Tibial nerve (tissue), 4 donors: ENCODE measurements at places on chromosomes 7 and 10. TPM values are rescaled to one million over a fixed set of nuclear protein-coding genes. Genes with fewer than 3 reads are reported as not detected.

DNA sequence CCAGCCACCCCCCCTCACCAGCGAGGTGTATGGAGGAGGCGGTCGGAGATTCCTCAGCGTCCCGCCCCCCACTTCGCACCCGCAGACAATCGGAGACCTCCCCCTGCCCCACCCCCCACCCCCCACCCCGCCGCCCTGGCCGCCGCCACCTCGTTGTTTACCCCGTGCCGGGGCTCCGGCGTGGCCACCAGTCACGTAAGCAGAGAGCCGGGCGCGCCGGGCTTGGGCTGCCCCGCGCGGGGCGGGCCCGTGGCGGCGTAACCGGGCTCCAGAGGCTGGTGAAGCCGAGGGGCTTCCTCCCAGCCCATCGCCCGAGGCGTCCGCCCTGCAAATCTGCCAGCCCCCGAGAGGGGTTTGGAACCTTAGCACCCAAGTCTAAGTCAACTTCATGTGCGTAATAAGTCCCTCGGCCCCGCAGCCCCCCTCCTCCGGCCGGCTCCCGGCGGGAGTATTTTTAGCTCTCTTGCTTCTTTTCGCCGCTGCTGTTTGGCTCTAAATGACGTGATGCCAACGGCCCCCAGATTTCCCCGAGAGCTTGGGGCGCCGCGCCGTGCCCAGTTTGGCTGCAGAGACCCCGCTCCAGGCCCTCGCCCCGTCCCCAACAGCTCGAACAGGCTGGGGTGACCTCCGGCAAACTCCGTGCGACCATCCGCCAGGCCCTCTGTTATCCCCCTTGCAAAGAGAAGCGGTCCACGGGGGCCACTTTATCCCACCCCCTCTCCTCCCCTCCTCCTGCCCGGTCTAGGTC is 2.7 kb downstream of the MXI1 start:
- DNase-seq: peak; percentile 51
- no peaks in the 10 kb centered on the region for H3K4me1 ChIP-seq
- H3K27ac ChIP-seq: peak overlapping the region; percentile 100
- no peaks in the 10 kb centered on the region for H3K27me3 ChIP-seq
- no peaks in the 10 kb centered on the region for H3K36me3 ChIP-seq

SPDYE6 gene
- not detected for total RNA-seq

GRCh38 chr7:117587931-117588330 is 108.1 kb downstream of the CFTR start:
- no peaks in the 10 kb centered on the region for H3K36me3 ChIP-seq
- no peak for DNase-seq
- H3K27me3 ChIP-seq: no peaks in the 10 kb centered on the region
- no peak overlapping the region for H3K27ac ChIP-seq
- no peaks in the 10 kb centered on the region for H3K4me1 ChIP-seq

DNA sequence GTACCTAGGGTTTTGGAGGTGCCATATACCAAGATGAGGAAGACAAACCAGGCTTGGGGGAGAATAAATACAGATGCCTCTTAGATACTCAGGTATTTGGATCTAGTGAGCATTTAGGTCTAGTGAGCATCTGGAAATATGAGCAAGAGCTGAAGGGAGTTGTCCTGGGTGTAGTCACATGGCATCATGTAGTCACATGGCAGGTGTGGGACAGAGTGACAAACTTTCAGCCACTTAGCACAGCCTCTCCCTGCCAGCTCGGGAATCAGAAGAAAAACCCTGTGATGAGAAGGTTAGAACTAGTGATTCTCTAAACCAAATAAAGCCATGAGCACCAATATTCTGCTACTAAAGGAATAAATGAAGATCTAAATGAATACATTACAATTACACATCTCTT is 24.3 kb downstream of the RGR start:
- H3K36me3 ChIP-seq: no peaks in the 10 kb centered on the region
- peaks cover 2% of the 10 kb centered on the region for H3K27me3 ChIP-seq
- H3K27ac ChIP-seq: no peak overlapping the region
- DNase-seq: no peak

GRCh38 chr10:118698421-118698820 is 56.3 kb downstream of the CACUL1 start:
- no peak overlapping the region for H3K4me3 ChIP-seq
- peaks cover 28% of the 10 kb centered on the region for H3K36me3 ChIP-seq
- no peaks in the 10 kb centered on the region for H3K27me3 ChIP-seq
- H3K4me1 ChIP-seq: no peaks in the 10 kb centered on the region
- no peak overlapping the region for H3K27ac ChIP-seq

DNA sequence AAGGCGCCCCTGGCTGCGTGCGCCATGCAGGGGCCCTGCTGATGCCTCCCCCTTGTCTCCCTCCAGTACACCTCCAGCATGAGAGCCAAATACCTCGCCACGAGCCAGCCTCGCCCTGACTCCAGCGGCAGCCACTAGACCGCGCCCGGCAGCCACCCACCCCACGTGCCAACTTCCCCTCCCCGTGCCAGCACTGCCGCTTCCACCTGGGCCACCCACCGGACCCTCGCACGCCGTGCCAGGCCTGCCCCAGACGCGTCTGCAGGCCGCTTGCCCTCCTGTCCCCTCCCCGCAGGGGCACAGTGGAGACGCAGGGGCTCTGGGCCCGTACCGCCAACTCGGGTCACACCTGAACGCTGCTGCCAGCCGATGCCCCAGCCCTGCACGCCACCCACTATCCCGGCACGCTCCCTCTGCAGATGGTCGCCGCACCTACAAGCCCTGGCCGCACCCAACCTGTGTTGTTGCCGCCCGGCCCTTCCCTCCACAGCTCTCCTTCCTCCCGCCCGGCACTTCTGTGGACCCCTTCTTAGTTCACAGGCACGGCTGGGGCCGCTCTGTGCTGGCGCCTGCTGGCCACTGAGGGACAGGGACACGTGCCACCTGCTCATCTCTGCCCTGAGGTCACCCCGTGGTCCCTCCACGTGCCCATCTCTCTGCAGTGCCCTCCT is 26.3 kb upstream of the AMZ1 start:
- DNase-seq: no peak
- H3K27ac ChIP-seq: no peak overlapping the region

- H3K36me3 ChIP-seq: no peaks in the 10 kb centered on the region
- no peak overlapping the region for H3K27ac ChIP-seq
- no peaks in the 10 kb centered on the region for H3K4me1 ChIP-seq
- H3K4me3 ChIP-seq: no peak overlapping the region
- DNase-seq: no peak
Measured at GRCh38 chr7:2099048-2099957, 133.4 kb downstream of the MAD1L1 start.

- no peaks in the 10 kb centered on the region for H3K36me3 ChIP-seq
- H3K4me3 ChIP-seq: no peak overlapping the region
- DNase-seq: no peak
- peak overlapping the region; percentile 66 for H3K27ac ChIP-seq
Measured at GRCh38 chr7:134766779-134767519, 12.5 kb upstream of the CALD1 start.

DNA sequence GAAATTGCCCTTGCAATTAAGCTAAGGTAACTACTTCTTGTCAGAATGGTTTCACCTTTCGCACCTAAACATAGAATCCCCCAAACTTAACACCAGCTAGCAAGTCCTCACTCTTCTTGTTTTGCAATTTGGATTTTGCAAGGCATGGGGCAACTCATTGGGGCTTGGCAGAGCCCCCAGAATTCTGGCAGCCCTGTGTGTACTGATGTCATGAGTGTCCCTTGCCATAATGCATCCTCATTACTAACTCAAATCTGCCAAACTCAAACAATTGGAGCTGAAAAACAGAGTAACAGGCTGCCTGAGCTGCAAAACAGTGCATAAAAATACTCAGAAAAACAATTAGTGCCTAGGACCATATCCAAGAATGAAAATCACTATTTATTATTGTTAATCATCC is 7.9 kb upstream of the XPNPEP1 start:
- peak overlapping the region; percentile 21 for H3K27ac ChIP-seq
- H3K4me3 ChIP-seq: no peak overlapping the region
- H3K4me1 ChIP-seq: peaks cover 28% of the 10 kb centered on the region
- no peaks in the 10 kb centered on the region for H3K27me3 ChIP-seq
- peak; percentile 33 for DNase-seq

RELN gene
- 80.4 TPM for total RNA-seq

- peaks cover 5% of the 10 kb centered on the region for H3K4me1 ChIP-seq
- no peak overlapping the region for H3K27ac ChIP-seq
- no peaks in the 10 kb centered on the region for H3K36me3 ChIP-seq
- no peaks in the 10 kb centered on the region for H3K27me3 ChIP-seq
Measured at GRCh38 chr7:100860702-100861615, 6.2 kb upstream of the TRIP6 start.

DNA sequence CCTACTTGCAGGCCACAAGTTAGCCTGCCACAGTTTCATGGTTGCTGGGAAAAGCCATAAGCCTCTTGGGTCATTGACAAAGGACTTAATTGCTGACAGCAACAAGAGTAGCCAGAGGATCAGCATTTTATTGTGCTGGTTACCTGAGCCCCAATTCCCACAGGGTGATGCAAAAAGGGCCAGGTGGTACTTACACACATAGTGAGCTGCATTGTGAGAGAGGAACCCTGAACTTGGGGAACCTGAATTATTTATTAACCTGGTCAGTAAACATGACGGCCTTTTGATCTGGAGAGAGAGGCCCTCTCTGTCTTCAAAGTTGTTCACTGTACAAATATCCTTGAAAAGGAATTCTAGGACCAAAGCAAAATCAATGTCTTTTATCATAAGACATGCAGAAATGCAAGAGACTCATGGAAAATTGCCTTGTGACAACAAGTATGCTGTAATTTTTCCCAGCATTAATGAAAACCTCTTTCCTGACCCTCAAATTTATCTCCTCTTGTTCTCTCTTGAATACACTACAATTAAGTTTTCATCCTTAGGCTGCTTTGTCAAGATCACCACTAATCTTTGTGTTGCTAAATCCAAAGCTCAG is 102.9 kb upstream of the PHYHIPL start:
- H3K27ac ChIP-seq: no peak overlapping the region
- DNase-seq: no peak
- no peaks in the 10 kb centered on the region for H3K27me3 ChIP-seq
- H3K36me3 ChIP-seq: no peaks in the 10 kb centered on the region

DNA sequence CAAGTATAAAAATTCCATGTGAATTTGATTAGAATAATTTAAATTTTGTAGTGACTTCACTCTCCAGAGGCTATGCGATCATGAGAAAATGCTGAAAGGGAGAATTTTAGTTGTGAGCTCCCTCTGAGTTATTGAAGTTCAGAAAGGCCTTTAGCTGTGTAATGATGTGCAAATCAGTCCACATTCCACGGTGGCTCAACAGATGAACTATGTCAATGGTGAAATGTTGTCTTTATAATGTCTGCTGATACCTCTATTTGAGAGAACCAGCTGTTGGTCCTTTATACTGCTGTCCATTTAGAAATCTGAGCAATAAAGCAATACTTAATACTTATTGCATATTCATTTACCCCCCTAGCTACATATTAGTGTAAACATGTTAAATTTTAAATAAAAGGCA is 7.1 kb upstream of the ITGB8 start:
- H3K27me3 ChIP-seq: no peaks in the 10 kb centered on the region
- no peaks in the 10 kb centered on the region for H3K4me1 ChIP-seq
- H3K36me3 ChIP-seq: no peaks in the 10 kb centered on the region

LRGUK gene
- 2.1 TPM for total RNA-seq

GRCh38 chr10:81136261-81136660 is 598.6 kb downstream of the SH2D4B start:
- H3K36me3 ChIP-seq: no peaks in the 10 kb centered on the region
- H3K4me1 ChIP-seq: no peaks in the 10 kb centered on the region
- no peak for DNase-seq
- H3K4me3 ChIP-seq: no peak overlapping the region
- H3K27ac ChIP-seq: no peak overlapping the region

DNA sequence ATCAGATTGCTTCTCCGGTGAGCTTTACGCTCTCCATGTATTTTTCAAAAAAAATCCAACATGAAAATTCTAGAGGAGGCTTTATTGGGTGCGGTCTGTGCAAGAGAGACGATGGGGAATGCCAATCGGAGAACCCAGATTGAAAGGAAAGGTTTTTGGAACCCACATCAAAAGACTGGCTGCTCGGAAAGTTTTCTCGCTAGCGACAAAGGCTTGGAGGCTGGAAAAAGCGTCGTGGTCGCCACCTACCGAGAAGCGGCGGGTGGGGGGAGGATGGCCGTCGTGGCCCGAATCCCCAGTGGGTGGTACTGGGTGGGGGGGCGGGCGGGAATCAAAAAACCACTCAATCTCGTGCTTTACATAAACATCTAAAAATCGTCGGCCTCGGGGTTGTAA is 1.1 kb upstream of the GTF2I start:
- DNase-seq: peak; percentile 39
- no peaks in the 10 kb centered on the region for H3K27me3 ChIP-seq
- H3K27ac ChIP-seq: peak overlapping the region; percentile 99
- peak overlapping the region; percentile 98 for H3K4me3 ChIP-seq
- H3K4me1 ChIP-seq: peaks cover 40% of the 10 kb centered on the region
